ENCODE measurements at places on chromosomes 5 and 9.

DNA sequence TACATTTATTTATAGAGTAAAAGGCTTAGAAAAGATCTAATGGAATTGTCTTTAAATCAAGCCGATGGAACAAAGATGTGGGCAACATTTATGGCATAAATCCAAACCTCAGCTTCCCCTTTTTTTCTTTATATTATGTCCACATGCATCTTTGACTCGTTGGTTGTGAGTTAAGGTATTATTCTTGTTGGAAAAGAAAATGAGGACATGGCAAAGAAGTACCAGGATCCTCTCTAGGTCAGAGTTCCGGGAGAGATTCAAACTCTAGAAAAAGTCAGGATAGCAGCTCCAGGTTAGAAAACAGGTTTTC is 508 bp upstream of the NME5 start:
- no peak for DNase-seq

DNA sequence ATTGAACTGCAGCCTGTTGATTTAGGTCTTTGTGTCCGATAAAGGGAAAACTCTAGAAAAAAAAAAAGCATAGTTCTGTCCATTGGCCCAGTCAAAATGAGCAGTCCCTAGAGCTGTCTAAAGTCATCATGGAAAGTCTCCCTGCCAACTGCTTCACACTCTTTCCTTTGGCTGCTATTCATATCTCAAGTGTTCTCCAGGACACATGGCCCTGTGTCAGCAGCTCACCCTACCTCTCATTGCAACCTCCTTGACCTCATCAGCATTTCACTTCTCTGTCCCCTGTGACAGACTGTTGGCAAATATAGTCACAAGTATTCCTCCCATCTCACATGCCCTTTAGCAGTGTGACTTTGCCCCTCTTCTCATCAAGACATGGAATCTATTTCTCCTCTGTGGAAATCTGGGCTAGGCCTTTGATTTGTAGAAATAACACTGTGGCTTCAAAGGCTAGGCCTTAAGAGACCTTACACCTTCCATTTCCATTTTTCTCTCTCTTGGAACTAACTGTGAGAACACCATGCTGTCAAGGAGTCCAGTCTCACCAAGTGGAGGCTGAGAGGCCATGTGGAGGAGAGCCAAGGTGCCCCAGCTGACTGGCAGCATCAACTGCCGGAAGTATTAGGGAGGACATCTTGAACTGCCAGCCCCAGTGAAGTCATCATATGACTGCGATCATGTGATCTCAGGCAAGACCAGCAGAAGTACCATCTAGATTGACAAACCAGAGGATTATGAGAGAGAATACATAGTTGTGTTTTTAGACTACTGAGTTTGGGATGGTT is 149.4 kb upstream of the TARS1 start:
- no peak for DNase-seq

- no peak for DNase-seq
Observed at GRCh38 chr9:125889112-125889475, 141.9 kb downstream of the PBX3 start.

DNA sequence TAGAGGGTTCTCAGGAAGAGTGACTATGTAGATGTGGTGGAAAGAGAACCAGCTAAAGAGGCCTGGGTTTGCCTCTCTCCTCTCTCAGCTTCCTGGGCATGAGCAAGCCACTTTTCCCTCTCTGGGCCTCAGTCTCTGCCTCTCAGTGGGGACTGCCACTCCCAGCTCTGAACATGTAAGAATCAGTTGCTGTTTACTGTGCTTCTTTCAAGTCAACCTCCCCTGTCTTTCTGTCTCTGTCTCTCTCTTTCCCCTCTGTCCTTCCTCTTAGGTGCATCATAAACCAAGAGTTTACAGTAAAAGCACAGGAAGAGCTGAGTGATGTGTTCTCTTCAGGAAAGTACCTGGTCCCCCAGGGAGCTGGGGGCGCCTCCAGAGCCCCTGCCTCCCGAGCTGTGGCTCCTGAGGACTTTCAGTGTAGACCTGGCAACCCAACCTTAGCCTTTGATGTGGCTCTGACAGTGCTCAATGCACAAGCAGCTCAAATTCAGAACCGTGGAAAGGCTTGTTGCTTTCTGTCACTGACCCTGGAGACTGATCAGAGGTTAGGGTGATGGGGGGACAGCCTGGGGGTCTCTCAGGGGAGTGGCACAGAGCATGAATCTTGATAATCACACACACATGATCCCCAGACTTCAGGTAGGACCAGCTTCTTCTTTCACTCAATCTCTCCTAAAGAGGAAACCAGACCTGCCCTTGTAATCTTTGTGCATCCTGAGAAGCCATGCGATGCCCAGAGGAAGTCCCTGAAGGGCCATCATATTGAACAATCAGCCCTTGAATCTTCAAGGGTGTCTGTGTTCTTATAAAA is 59.4 kb upstream of the TNFSF8 start:
- no peak for DNase-seq

DNA sequence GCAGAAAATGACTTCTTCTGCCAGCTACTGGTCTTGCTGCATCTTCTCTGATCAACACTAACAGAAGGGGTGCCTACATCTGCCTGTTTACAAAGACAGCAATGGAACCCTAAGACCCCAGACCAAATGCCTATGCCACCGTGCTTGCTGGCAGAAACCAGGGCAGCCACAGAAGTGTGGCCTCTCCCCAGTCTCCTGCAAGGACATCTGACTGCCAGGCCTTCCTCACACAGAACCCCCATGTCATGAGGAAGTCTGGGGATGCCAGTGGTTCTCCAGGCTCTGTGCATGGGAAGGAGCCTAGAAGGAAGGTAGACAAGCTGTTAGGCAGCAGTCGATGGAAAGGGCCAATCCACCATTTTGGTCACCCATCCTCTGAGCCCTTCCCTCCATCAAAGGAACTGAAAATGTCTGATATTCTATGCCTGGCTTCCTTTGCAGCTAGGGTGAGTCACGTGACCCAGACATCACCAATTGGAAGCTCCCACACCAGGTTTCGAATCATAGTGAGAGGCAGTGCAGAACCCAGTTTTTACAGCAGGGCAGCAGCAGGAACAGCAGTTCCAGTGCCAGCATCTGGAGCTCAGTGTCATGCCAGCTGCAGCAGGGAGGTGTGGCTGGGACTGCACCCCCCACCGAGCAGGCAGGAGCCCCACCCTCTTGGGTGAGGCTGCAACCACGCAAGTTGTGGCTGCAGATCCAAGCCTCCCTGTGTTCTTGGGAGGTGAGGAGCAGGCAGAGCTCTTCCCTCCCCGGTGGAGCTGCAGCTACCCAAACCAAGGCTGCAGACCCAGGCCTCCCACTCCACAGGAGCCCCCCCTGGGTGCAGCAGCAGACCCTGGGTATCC is 123.4 kb downstream of the OLFM1 start:
- no peak for DNase-seq

- no peak for DNase-seq
Observed at GRCh38 chr5:11905206-11905605, 960 bp upstream of the CTNND2 start.

- no peak for DNase-seq
Observed at GRCh38 chr9:94110821-94111252, 26.6 kb downstream of the PTPDC1 start.

- DNase-seq: no peak
Observed at GRCh38 chr5:146797658-146798057, 80.9 kb downstream of the PPP2R2B start.

- DNase-seq: no peak
Observed at GRCh38 chr5:78129597-78129996, 164.9 kb downstream of the AP3B1 start.

GRCh38 chr5:174581479-174581878 is 142.9 kb upstream of the MSX2 start:
- DNase-seq: no peak

- DNase-seq: no peak
Observed at GRCh38 chr9:38137342-38137741, 68.3 kb upstream of the SHB start.

DNA sequence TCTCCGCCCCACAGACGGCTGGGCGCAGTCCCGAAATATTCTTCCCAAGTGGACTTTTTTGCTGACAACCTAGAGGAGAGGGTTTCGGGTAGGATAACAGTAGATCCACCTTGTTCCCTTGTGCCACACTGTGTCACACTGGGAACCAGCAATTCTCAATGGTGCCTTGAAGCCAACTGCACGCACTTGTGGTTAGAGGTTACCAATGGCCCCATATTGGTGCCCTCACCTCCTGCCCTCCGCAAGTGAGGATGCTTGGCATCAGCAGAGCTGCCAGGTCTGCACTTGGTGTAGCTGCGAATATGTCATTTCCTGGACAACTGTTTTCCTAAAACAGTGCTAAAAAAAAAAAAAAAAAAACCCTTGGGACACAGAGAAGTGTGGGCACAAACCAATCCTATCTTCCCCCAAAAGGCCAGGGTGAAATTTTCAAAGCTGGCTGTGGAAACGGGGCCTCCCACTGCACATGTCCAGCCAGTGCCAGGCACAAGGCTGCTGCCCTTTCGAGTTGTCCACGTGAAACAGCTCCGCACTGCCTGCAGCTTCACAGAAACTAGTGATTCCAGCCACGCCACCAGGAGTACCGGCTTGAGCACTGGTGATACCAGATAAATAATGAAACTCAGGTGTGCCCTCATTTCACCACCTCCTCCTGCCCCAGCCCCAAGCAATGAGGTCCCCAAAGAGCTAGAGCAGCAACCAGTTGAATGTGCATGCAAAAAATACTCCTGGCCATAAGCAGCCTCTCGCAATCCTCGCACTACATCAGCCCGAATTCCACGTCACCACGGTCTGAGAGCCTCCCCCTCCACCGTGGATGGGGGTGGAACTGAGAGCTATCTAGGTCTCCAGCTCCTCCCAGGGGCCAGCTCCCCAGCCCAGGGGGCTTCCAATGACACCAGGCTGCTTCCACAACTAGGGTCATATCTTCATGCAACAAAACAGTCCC is 51.2 kb downstream of the USP20 start:
- DNase-seq: no peak

GRCh38 chr9:135614821-135615665 is 24.3 kb downstream of the GLT6D1 start:
- no peak for DNase-seq

DNA sequence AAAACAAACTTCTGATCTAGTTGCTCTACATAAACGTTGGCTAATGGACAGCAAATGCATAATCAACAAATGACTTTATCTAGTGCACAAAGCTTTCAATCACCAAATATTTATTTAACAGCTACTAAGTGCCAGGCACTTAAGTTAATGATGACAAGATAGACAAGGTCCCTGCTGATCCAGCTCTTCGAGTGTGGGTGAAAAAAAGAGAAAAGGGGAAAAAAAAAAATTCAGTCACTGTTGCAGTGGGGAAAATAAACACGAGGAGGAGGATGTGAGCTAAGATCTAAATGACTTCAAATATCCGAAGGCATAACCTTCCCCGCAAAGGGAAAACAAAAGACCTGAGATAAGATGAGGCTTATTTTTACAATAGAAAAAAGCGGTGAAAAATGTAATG is 9.6 kb downstream of the PSIP1 start:
- no peak for DNase-seq

- DNase-seq: no peak
Observed at GRCh38 chr5:78543292-78543691, 105.3 kb downstream of the LHFPL2 start.

DNA sequence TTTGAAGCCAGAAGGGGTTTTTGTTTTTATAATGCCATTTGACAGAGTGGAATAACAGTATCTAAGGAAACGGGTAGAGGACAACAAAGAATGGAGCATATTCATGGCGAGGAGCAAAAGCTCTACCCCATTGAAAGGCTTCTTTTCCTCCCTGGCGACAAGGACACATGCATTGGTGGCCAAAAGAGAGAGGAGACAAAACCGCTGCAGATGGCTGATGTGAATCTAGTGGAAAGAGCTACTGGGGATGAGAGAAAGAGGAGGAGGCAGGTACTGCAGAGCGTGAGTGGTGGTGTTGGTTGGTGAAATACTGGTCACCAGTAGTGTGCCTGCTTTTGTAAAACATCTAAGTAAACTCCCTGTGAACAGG is 491 bp downstream of the APC start:
- DNase-seq: no peak

- DNase-seq: no peak
Observed at GRCh38 chr5:172952034-172952511, 7.2 kb upstream of the RPL26L1 start.

DNA sequence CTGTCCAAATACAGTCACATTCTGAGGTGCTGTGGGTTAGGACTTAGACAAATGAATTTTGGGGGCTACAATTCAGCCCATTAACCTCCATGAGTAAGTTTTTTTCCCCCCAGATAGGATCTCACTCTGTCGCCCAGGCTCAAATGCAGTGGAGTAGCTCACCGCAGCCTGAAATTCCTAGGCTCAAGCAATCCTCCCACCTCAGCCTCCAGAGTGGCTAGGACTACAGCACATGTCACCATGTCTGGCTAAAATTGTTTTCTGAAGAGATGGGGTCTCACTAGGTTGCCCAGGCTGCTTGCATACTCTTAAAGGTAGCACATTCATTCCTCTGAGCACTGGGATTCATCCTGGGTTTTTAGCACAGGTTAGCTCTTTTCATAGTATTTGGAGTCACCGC is 22.2 kb downstream of the PPP2CA start:
- no peak for DNase-seq

DNA sequence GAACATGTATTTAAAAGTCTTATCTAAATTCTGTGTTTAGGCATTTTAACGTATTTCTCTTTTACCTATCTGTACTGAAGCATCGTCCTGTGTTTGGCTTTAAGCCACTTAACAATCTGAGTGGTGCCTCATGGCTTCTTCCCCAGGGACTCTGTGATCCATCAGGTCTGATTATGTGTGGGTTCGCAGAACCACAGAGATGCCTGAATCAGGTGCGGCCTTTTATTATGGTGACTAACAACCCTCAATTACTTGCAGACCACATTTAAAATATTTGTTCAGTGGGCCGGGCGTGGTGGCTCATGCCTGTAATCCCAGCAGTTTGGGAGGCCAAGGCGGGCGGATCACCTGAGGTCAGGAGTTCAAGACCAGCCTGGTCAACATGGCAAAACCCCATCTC is 39.6 kb upstream of the SAP30L start:
- no peak for DNase-seq

- no peak for DNase-seq
Observed at GRCh38 chr5:40396317-40396716, 283.4 kb upstream of the PTGER4 start.

DNA sequence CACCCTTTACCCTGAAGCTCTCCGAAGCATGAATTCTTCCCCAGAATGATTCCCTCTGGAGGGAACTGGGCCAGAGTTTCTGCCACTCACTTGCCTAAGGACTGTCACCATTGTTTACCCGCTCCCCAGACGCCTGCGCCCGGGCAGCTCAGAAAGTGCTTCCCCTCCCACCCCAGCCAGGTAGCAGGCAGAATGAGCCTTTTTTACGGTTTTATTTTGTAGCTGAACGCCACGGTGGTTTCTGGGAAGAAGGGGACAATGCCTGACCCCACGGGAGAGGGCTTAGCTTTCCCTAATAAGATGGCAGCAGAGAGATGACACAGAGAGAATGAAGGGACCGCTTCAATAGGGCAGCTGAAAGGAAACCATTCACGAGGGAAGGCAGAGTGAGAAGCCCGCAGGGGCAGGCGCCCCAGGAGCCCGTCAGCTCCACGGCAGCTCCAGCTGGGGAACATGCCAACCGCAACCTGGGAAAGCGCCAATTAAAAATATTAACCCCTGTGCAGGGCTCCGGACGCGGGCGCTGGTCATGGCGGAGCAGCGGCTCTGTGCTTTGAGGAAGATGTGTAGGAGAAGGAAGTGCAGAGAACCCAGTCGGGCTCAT is 20.4 kb upstream of the NTNG2 start:
- DNase-seq: no peak

Data from GOT3 (cell line).